ENCODE measurements at places on chromosomes 4 and X. TPM values are rescaled to one million over a fixed set of nuclear protein-coding genes. Genes with fewer than 3 reads are reported as not detected.

COL4A6 gene
- 3.1 TPM for total RNA-seq

IL1RAPL1 gene
- total RNA-seq, result 0.12 TPM

SLC4A4 gene
- 0.96 TPM for total RNA-seq

SOWAHB gene
- total RNA-seq, result 9.6 TPM

PPEF1 gene
- not detected for total RNA-seq

TDO2 gene
- total RNA-seq, result 0.40 TPM

BLOC1S4 gene
- total RNA-seq, result 9.8 TPM

HSFX3 gene
- total RNA-seq, result not detected

MSX1 gene
- total RNA-seq, result 0.36 TPM

USP27X gene
- total RNA-seq, result 1.2 TPM

SLC7A11 gene
- total RNA-seq, result 16.3 TPM

MAOA gene
- total RNA-seq, result 88.9 TPM

ARHGEF6 gene
- 1.2 TPM for total RNA-seq

GABRQ gene
- total RNA-seq, result 0.72 TPM

EVC2 gene
- total RNA-seq, result 1.8 TPM

PSAPL1 gene
- total RNA-seq, result not detected

SLC16A2 gene
- 2.6 TPM for total RNA-seq

FAM9B gene
- total RNA-seq, result not detected

CC2D2A gene
- total RNA-seq, result 9.6 TPM

ZFP92 gene
- total RNA-seq, result 0.08 TPM

C4orf46 gene
- 2.1 TPM for total RNA-seq

CXorf51B gene
- total RNA-seq, result not detected

CLIC2 gene
- total RNA-seq, result 2.5 TPM

IGSF1 gene
- 0.08 TPM for total RNA-seq

HTRA3 gene
- 1.0 TPM for total RNA-seq

MAGEC3 gene
- total RNA-seq, result not detected

GYG2 gene
- 0.52 TPM for total RNA-seq

NDST4 gene
- not detected for total RNA-seq

IL1RAPL2 gene
- total RNA-seq, result not detected

ARMCX1 gene
- total RNA-seq, result 3.0 TPM

CCDC110 gene
- 0.20 TPM for total RNA-seq

NUDT10 gene
- not detected for total RNA-seq

PRRG1 gene
- total RNA-seq, result 6.9 TPM

IL3RA gene
- total RNA-seq, result 1.2 TPM

PRDM5 gene
- total RNA-seq, result 4.3 TPM

NWD2 gene
- total RNA-seq, result 0.08 TPM

SOX3 gene
- total RNA-seq, result not detected

DCAF4L1 gene
- total RNA-seq, result 0.08 TPM

MND1 gene
- 4.4 TPM for total RNA-seq

F8A2 gene
- not detected for total RNA-seq

NOX1 gene
- 0.08 TPM for total RNA-seq

ODAM gene
- total RNA-seq, result not detected

NSUN7 gene
- 2.0 TPM for total RNA-seq

SAGE1 gene
- not detected for total RNA-seq

CT45A5 gene
- not detected for total RNA-seq

SPACA5 gene
- total RNA-seq, result not detected

ELOVL6 gene
- 29.1 TPM for total RNA-seq

BEX1 gene
- total RNA-seq, result not detected

UGT2B15 gene
- not detected for total RNA-seq

TMPRSS11B gene
- 36.9 TPM for total RNA-seq

STK26 gene
- 14.5 TPM for total RNA-seq

Data from esophagus mucosa (tissue), 1 donor.